ENCODE measurements at places on chromosomes 1 and 21.

GRCh38 chr1:39086865-39087409 lies 60.8 kb downstream of the NDUFS5 start:
- DNase-seq: no peak

- DNase-seq: no peak
Measured at GRCh38 chr1:169701261-169702005, 10.0 kb downstream of the SELL start.

- DNase-seq: no peak
Measured at GRCh38 chr1:230641900-230642262, 400 bp upstream of the COG2 start.

GRCh38 chr1:154181944-154182343 lies 10.0 kb downstream of the TPM3 start:
- no peak for DNase-seq
